ENCODE measurements at places on chromosomes 12 and 14.

GRCh38 chr12:4471256-4471655 is 25.6 kb upstream of the FGF6 start:
- no peak for DNase-seq

DNA sequence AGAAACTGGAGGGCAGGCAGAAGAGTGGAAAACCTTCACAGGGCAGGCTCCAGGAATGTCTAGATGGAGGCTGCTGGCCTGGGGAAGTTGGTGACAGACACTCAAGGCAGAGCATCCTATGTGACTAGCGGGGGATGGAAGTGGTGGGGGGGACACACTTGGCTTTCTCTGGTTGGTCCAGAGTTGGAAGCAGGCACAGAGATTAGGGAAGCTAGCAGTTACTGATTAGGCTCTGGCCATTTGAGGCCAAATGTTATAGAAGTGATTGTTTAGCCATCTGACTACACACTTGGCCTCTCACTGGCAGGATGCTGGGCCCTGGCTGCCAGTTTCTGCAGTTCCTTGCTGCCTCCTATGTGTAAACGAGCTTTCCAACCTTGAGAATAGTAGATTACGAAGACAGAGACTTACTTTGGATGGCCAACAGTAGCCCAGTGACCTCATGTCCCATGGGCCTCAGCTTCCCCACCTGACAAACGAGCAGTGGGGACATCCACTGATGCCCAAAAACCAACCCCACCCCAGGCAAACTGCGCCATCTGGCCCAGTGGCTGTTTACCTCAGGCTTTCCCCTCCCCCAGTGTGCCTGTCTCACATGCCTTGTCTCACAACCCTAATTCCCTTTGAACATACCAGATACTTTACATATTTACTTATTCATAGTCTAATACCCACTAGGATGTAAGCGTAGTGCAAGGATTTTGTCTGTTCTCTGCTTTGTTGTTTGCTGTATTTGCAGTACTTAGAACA is 102.7 kb downstream of the PAPLN start:
- DNase-seq = no peak

DNA sequence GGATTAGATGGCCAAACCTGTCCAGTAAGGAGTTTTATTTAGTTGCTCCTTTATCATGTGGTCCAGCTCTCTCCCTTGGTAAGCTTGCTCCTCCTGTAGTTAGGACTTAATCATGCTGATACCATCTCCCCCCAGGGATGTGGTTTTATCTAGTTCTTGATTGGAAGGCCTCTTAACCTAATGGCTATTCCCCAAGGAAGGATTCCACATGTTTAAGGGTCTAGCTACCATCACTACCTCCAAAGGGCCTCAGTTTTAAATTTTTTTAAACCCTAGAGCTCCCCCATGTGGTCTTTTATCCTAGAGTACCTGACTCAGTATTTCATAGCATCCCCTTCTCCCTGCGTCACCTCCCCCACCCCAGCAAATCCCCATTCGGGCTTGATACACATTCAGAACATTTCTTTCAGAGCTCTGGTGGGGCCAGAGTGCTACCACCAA is 22.5 kb downstream of the MAP3K12 start:
- DNase-seq = no peak

DNA sequence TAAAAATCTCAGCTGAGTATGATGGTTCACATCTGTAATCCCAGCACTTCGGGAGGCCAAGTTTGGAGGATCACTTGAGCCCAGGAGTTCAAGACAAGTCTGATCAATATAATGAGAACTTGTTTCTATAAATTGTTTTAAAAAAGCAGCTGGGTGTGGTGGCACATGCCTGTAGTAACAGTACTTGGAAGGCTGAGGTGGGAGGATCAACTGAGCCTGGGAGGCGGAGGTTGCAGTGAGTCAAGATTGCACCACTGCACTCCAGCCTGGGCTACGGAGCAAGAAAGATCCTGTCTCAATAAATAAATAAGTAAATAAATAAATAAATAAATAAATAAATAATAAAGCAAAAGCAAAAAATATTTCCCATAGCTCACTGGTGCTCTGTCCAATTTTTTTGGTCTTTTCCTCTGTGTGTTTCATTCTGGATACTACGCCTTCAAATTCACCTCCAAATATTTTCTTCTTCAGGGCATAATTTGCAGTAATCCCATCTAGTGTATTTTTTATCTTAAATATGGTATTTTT is 32.7 kb upstream of the SNX6 start:
- DNase-seq = no peak

DNA sequence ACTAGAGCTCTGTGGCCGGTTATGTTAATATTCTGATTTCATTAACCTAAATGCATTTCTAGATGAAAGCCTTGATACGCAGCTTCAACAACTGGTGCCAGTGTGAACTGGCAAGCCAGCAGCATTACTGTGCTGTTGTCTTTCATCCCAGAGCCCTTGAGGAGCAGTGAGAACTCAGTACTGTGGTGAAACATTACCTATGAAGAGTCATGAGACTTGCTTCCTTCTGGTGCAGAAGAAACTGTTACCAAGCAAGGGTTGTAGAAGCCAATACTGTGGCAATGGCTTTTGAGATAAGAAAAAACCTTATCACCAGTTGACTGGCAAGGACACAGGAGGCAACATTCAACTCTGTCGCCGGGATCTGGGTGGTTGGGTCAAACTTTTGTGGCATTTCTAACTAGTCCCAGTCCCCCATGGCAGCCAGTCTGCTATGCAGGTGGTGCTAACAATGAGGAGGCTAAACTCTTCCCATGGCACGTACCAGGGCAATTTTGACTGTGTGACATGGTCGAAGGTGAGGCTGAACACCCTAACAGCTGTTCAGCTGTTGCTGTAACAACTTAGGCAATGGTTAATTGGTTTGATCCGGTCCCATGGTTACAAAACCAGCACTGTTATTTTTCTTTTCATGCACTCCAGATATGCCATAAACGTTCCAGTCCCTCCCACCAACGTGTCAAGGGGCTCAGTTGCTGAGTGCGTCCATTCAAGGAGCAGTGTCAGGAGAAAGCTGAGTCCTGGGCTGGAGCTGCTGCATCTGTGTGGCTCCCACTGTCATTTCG is 12.6 kb upstream of the LGALS3 start:
- DNase-seq = no peak

DNA sequence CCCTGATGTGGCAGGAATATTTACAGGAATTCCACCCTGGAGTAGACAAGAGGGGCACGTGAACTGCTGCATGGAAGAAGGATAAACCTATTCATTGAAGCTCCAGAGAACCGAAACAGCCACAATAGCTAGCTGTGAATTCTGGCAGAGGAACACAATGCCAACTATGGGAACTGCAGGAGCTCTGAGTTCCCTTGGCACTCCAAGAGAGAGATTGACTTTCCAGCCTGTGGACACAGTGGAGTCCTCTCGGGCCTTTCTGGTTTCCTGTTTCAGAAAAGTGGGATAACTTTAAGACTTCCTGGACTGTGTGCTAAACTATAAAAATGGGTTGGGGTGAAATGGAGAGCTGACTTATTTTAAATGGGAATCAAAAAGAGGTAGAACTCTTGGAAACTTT is 11.9 kb downstream of the CACNA2D4 start:
- DNase-seq = no peak

GRCh38 chr12:96099986-96100385 is 64.6 kb upstream of the LTA4H start:
- no peak for DNase-seq

DNA sequence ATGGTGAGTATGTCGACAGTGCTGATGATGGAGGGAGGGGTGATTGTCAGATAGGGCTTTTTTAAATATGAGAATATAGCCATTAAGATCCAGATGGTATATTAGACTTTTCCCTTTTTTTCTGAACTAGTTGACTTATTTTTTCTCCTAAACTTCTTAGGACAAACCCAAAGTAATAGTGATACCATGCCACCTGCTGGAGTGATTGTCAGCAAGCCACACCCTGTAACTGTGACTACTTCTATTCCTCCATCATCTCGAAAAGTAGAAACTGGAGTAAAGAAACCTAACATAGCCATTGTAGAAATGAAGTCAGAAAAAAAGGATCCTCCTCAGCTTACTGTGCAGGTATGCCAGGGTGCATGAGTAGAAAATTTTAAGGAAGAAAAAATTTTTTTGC is 40.1 kb downstream of the KIAA0586 start:
- DNase-seq = no peak

GRCh38 chr12:105020241-105020962 is 34.3 kb downstream of the NOPCHAP1 start:
- no peak for DNase-seq

- DNase-seq = no peak
These were observed 371.1 kb downstream of the FSCB start for GRCh38 chr14:44135972-44136371.
